ENCODE measurements at places on chromosomes 11 and 22.
A peak's percentile ranks its signal among the peaks of the same experiment; 100 is the strongest.

DNA sequence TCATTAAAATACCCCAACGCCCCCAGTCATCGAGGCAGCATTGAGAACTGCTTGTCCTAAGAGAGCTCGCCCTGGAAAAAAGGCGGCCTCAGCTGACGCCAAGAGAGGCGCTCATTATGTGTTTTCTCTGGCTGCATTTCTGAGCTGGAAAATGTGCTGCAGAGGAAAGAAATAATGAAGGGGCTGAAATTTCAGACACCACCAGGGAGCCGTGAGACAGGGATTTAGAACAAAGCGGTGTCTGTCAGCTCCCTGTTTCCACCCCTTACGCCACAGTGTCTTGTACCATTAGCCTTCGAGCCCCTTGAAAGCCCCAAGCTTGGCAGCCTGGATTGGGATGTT is 14.4 kb downstream of the USH1C start:
- DNase-seq: no peak

DNA sequence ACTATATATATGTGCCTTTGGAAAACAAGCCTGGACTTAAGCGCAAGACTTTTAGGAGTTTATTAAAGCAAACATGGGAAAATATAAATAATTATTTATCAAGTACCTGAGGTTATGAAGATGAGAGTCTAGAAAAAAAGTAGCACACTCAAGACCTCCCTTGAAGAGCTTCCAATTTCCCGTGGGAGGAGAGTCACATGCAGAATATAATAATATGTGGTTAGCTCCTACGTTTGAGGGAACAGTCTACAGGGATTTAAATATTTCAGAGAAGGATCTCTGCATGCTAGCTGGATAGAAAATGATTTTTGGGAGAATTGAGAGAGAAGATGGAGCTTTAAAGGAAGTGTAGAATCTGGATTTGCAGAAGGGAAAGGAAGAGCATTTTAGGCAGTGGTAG is 183.8 kb downstream of the SWAP70 start:
- no peak for DNase-seq

DNA sequence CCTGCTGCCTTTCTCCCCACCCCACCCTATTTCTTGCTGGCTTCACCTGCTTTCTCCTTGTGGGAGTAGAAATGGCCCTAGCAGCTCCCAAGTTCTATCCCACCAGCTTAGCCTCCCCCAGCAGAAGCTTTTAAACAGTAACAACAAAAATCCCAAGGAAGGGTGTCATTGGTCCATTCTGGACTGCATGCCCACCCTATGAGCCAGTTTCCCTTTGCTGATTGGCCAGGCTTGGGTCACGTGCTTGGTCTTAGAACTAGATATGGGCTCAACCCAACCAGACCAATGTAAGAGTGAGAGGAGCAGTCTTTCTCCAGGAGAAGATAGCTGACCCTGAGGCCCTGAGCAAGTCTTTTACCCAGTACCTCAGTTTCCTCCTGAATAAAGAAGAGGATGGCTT is 2.3 kb downstream of the MTFP1 start:
- DNase-seq: no peak

DNA sequence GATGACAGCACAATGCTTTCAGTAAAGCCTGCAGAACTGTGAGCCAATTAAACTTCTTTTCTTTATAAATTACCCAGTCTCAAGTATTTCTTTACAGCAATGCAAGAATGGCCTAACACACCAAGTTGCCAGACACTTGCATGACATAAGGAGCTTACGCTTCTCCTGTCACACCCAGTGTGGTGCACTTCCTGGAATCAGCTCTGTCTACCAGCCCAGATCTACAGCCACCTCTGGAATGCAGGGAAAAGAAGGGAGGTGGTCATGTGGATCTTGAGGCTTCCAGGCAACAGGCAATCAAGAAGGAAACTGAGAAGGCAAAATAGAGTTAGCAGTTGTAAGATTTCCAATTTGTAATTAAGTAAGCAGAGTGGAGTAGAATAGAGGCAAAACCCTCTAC is 37.4 kb upstream of the SESN3 start:
- DNase-seq: no peak

DNA sequence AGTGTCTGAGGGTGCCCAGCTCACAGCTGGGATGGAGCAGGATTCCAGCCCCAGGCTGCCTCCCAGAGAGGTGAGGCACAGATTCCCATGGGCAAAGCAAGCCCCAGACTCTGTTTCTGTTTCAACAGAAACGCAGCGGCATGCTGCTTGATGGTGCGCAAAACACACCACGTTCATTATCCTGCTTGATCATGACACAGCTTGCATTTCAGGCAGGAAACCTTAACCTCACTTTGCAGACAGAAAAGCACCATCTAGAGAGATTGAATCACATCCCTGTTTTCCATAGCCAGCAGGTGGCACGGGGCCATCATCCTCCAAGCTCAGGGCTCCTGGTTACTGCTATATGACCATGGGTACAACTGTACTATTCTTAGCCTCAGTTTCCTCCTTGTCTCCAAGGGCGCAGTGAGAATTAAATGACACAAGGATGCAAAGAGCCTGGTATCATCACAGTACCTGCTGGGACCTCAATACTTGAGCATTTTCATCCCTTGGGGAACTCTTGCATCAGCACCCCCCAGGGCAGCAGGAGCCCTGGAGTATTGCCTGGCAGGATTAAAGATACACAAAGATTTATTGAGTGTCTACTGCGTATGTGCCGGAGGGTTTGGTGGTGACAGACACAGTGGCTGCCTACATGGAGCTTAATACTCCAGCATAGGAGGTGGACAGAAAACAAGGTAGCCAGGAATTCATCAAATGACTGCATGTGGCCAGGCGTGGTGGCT is 110.0 kb downstream of the TP53I11 start:
- DNase-seq: no peak

- DNase-seq: peak; percentile 80
Measured at GRCh38 chr11:8911029-8911823, at the start of gene AKIP1. AKIP1 (plus strand) TSS chr11:8911189; CDS start chr11:8911450, 261 bp downstream.

DNA sequence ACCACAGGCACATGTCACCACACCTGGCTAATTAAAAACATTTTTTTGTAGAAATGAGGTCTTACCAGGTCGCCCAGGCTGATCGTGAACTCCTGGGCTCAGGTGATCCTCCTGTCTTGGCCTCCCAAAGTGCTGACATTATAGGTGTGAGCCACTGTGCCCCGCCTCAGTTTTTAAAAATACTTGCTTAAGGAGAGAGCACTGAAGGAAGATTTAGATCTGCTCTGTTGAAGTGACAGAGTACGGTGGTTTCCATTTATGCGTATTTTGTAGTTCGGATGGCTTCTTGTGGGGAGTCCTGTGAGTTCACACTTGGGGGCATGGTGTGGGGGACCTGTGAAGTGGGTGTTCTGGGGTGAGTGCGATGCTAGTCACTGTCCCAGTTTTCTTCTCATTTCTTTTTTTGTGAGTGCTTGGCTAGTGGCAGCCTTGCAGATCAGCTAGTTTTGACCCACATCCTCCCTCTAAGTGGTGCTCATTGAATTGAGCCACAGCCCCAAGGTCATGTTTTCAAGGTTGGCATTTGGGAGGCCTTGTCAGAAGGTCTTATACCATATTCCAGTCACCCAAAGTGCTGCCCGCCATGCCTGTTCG is 31.5 kb downstream of the PTPRJ start:
- DNase-seq: peak; percentile 53

GRCh38 chr11:118263695-118264568 is at the start of gene MPZL2:
MPZL2 (minus strand) TSS chr11:118264297; CDS start chr11:118264153, 144 bp downstream.
- DNase-seq: no peak

DNA sequence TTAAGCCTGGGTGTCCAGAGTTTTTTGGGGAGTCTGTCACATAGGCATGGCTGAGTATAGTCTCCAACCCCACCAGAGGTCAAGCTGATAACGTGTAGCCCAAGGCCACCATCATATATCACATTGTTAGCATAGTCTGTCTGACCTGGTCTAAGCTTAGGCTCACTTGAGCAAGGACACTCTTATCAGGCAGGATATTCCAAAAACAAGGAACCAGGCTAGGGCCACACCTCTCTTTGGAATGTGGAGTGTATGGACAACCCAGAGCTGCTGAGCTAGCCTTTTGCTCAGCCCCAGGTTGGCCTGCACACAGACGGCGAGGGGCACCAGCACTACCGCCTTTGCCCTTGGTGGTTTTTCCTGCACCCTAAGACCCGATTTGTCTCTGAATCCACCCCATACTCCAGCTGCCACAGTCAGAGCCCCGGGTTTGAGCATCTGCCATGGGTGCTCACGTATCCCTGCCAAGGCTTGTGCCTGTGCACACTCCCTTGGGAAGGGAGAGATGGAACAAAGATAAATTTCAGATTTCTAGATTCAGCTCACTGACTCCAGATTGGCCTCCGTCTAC is 7.2 kb downstream of the SNAP29 start:
- DNase-seq: no peak

GRCh38 chr22:44594951-44595350 is 96.9 kb upstream of the RTL6 start:
- no peak for DNase-seq

DNA sequence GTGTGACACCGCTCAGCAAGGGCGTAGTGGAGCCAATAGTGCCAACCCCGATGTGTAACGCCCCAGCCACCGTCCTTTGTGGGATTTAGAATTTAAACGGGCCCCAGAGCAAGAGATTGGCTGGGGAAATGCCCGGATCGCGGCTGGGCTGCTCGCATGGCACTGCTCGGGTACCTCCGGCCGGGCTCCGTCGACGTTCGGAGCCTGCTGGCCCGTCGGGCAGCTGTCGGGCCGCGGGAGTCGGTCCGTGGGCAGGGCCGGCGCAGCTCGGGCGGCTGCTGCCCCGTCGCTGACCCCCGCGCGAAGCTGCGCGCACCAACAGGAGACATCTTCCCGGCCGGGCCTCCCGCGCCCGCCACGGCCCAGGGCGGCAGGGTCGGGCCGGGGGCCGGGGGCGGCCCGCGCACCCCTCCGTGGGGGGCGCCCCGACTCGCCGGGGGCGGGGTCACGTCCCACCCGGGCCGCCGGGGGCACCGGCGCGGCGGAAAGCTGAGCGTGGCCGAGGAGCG is 1.3 kb upstream of the KDM2A start:
- DNase-seq: peak; percentile 33

DNA sequence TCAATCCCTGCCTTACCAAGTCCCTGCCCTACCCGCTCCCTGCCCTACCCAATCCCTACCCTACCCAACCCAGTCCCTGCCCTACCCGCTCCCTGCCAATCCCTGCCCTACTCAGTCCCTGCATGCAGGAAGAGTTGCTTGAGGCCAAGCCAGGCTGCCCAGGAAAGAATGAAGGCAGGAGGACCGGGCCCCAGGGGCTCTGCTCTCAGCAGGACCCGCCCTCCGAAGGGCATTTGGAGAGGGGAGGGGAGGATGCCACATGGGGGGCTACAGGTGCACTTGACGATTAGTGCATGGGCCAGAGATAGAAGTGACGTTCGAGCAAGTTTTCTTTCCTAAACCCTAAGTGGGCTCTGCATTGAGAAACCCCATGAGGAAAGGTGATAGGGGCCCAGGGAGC is 581.2 kb downstream of the TBC1D22A start:
- DNase-seq: no peak

DNA sequence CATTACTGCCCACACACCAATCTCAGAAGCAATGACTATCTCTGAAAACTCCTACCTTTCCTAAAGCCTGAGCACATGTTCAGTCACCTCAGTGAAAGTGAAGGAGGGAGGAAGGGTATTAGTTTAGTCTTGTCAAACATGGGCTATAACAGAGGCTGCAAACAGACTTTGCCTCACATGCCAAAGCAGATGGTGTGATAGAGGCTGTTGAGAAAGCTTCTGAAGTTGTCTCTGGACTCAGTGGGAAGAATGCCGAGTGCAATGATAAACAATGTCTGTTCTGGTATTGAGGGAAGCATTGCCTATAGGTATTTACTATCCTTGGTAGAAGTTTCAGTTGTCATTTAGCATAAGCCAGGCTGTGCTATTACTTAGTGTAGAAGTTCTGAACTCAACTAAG is 314.5 kb upstream of the CCDC90B start:
- DNase-seq: no peak

- no peak for DNase-seq
Measured at GRCh38 chr11:820655-821511, 2.2 kb downstream of the PNPLA2 start.

DNA sequence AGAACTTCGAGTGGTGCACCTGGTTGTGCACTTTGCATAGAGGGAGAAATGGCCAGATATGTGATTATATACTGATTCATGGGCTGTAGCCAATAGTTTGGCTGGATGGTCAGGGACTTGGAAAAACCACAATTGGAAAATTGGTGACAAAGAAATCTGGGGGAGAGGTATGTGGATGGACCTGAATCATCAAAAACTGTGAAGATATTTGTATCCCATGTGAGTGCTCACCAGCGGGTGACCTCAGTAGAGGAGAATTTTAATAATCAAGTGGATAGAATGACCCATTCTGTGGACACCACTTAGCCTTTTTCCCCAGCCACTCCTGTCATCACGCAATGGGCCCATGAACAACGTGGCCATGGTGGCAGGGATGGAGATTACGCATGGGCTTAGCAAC is 48.0 kb upstream of the NARS2 start:
- DNase-seq: no peak

- no peak for DNase-seq
Measured at GRCh38 chr11:115693002-115693401, 188.8 kb upstream of the CADM1 start.

- DNase-seq: no peak
Measured at GRCh38 chr22:32076761-32077084, 33.7 kb downstream of the SLC5A1 start.

GRCh38 chr11:124879493-124880289 is 14.5 kb downstream of the ROBO3 start:
- DNase-seq: no peak

DNA sequence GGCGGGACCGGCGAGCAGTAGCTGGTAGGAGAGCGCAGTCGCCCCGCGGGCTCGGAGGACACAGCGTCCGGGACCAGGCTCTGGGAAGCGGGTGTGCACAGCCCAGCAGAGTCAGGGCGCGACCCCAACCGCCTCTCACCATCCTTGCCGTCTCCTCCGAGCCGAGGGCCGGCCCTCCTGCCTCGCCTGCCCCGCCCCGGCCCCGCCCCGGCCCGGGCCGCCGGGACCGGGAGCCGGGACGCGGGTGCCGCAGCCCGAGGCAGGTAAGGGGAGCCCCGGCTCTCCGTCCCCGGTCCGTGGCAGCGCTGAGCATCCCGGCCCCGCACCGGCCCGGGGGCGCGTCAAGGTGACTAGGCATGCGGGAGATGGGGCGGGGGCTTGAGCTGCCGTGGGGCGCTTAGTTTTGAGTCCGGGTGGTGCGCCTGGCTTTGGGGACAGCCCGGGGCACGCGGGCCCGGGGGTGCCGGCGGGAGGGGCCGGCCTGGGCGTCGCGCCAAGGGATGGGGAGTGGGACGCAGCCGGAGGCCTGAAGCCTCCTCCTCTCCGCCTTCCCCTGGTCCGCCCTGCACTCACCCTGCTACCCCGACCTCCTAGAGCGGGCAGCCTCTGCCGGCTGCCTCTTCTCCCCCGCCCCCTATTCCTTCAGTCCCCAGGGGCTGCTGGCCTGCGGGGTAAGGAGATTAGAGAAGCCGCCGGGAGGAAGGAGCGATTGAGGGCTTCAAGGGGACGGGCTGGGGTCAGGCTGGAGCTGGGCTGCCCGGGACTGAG is at the start of gene ABCG4:
Gene ABCG4, plus strand, starts transcription at position 35 of the 768 bp plus-strand sequence. CDS start 914 bp downstream, outside the sequence.
- DNase-seq: no peak

DNA sequence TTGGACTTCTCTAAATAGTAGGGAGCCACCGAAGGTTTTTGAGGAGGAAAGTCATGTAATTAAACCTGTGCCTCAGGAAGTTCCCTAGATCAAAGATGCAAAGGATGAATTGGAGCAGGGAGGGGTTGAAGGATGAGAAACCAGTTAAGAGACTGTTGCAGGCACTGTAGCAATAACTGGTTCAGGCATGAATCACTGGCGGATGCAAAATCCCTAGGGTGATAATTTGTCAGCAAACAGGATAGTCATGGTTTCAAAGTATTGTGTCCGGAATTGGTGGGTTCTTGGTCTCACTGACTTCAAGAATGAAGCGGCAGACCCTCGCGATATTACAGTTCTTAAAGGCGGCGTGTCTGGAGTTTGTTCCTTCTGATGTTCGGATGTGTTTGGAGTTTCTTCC is 19.9 kb downstream of the TRIOBP start:
- no peak for DNase-seq

- no peak for DNase-seq
Measured at GRCh38 chr11:31856248-31856647, 45.1 kb upstream of the PAX6 start.

Data from CD4-positive, alpha-beta T cell treated with Interleukin-6 at 100 ng/mL for 8 hours (primary cell).